Tibial nerve (tissue), 4 donors: ENCODE measurements at places on chromosomes 16 and 17.

GRCh38 chr17:46125831-46126230, 67.4 kb downstream of the KANSL1 start:
- no peak overlapping the region for H3K27ac ChIP-seq
- no peak overlapping the region for H3K4me3 ChIP-seq
- H3K4me1 ChIP-seq: no peaks in the 10 kb centered on the region

- no peaks in the 10 kb centered on the region for H3K27me3 ChIP-seq
- no peak overlapping the region for H3K27ac ChIP-seq
- no peak for DNase-seq
- no peak overlapping the region for H3K4me3 ChIP-seq
- H3K4me1 ChIP-seq: no peaks in the 10 kb centered on the region
Measured at GRCh38 chr16:47229053-47230050, 85.6 kb upstream of the NETO2 start.

DNA sequence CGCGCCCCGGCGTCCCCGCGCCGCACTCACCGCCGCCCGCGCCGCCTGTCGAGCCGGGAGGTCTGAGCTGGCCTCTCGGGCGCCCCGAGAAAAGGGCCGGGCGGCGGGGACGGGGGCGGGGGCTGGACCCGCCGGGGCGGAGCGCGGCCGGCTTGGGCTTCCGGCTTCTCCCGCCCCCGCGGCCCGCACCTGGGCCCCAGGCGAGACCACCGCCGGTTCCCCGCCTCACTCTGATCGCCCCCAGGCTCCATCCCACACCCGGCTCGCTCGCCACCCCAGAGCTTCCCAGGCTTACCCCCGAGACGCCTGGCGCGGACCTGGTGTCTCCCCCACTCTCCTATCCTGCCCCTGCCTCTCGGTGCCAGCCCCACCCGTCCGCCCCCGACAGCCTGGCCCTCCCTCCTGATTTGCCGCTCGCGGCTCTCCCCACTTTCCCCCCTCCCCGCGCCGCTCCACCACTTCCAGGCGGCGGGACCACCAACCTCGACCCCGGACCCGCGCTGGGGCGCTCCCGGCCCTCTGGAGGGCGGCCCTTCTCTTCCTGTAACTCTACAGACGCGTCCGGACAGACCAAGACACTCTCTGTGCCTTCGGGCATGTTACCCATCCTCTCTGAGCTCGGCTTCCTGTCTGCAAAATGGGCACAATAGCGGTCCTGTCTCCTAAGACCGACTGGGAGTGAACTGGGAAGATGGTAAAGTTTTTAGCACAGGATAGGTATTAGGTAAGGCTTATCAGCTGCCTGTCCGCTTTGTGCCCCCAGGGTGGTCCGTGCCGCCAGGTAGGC, at the start of gene LITAF:
Gene LITAF, minus strand, starts transcription at position 64 of the 787 bp plus-strand sequence. CDS start 30,189 bp downstream, outside the sequence.
- H3K36me3 ChIP-seq: no peaks in the 10 kb centered on the region
- no peaks in the 10 kb centered on the region for H3K27me3 ChIP-seq
- DNase-seq: peak; percentile 45

GRCh38 chr17:7347630-7348477, 4.1 kb upstream of the KCTD11 start:
- no peak overlapping the region for H3K27ac ChIP-seq
- no peak overlapping the region for H3K4me3 ChIP-seq
- no peak for DNase-seq

DNA sequence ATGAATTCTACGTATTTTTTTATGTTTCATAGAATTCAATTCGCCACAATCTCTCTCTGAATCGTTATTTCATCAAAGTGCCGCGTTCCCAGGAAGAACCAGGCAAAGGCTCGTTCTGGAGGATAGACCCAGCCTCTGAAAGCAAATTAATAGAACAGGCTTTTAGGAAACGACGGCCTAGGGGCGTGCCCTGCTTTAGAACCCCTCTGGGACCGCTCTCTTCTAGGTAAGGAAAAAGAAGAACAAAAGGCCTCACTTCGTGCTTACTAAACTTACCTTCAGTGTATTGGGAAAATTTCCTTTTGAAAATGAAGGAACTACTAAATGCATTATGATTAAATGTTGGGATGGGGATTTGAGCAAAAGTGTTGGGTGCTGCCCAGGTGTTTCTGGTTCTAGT, 63.2 kb downstream of the FOXK2 start:
- no peaks in the 10 kb centered on the region for H3K27me3 ChIP-seq
- DNase-seq: no peak
- no peak overlapping the region for H3K4me3 ChIP-seq

DNA sequence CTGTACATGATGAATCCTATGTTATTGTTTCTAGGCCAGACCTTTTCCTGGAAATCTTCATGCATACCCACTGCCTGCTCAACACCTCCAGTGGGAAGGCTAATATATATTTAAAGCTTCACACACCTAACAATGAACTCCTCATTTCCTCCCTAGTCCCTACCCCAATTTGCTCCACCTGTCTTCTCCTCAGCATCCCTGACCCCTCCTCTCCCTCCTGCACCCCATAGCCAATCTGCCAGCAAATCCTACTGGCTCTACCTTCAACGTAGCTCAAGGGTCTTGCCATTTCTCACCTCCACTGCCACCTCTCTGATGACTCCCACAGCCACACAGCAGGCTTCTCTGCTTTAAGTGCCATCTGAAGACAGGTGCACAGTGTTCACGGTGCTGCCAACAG, 215.6 kb upstream of the WSB1 start:
- DNase-seq: no peak
- H3K36me3 ChIP-seq: no peaks in the 10 kb centered on the region
- no peak overlapping the region for H3K27ac ChIP-seq
- H3K4me3 ChIP-seq: no peak overlapping the region
- H3K4me1 ChIP-seq: no peaks in the 10 kb centered on the region
- H3K27me3 ChIP-seq: no peaks in the 10 kb centered on the region

GRCh38 chr17:36994438-36994837, 45.7 kb downstream of the AATF start:
- H3K36me3 ChIP-seq: peaks cover 87% of the 10 kb centered on the region
- no peaks in the 10 kb centered on the region for H3K27me3 ChIP-seq
- H3K27ac ChIP-seq: no peak overlapping the region

- H3K4me1 ChIP-seq: no peaks in the 10 kb centered on the region
- DNase-seq: no peak
- no peak overlapping the region for H3K27ac ChIP-seq
- no peak overlapping the region for H3K4me3 ChIP-seq
- H3K36me3 ChIP-seq: no peaks in the 10 kb centered on the region
- peaks cover 72% of the 10 kb centered on the region for H3K27me3 ChIP-seq
Measured at GRCh38 chr16:2833776-2834175, 3.7 kb downstream of the ZG16B start.

DNA sequence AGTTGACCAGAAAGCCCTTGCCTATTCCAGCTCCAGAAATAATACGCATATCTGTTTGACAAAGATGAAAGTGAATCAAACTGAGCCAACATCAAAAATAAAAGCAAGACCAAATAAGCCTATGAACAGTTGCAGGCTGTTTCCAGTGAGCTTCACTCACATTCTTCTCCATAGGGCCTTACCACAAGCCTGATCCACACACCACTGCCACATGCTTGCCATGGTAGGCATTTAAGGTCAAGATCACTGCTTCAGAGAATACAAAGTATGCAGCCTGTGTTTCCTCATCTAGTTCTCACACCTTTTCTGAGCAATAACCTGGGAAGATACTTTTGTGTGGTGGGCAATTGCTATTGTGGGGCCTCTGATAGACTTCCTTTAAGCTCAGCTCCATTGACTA, 1060.2 kb downstream of the CDH11 start:
- H3K36me3 ChIP-seq: no peaks in the 10 kb centered on the region
- H3K4me3 ChIP-seq: no peak overlapping the region
- H3K27me3 ChIP-seq: no peaks in the 10 kb centered on the region
- no peaks in the 10 kb centered on the region for H3K4me1 ChIP-seq
- no peak for DNase-seq

GRCh38 chr16:1963806-1964505, 670 bp downstream of the RPS2 start:
- H3K27ac ChIP-seq: peak overlapping the region; percentile 93
- H3K36me3 ChIP-seq: peaks cover 7% of the 10 kb centered on the region
- H3K27me3 ChIP-seq: no peaks in the 10 kb centered on the region
- peak overlapping the region; percentile 74 for H3K4me3 ChIP-seq
- no peak for DNase-seq
- H3K4me1 ChIP-seq: peaks cover 36% of the 10 kb centered on the region

DNA sequence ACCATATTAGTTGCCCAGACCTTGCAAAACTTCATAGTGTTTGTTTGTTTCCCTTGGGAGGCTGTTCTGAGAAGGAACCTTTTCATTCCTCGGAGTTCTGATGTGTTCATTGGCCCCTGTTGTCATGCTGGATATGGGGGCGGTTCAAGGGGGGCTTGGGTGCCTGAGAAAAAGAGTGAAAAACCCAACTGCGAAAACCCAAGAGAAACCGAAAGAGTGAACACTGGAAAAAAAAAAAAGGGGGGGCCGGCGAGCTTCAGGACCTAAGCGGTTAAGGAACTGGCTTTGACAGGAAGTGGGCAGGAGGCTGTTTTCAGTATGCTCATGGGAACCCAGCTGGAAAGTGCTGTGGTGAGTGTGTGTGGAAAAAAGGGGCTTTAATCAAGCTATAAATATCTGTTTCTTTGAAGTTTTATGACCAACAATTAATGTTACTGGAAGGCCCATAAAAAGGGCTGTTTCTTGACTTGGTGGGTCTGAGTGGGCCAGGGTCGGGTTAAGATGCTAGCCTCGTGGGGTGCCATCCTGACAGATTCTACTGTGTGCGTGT, 510.7 kb downstream of the MAF start:
- H3K36me3 ChIP-seq: no peaks in the 10 kb centered on the region
- H3K4me3 ChIP-seq: peak overlapping the region; percentile 0
- H3K27ac ChIP-seq: no peak overlapping the region
- H3K27me3 ChIP-seq: no peaks in the 10 kb centered on the region
- peaks cover 13% of the 10 kb centered on the region for H3K4me1 ChIP-seq

DNA sequence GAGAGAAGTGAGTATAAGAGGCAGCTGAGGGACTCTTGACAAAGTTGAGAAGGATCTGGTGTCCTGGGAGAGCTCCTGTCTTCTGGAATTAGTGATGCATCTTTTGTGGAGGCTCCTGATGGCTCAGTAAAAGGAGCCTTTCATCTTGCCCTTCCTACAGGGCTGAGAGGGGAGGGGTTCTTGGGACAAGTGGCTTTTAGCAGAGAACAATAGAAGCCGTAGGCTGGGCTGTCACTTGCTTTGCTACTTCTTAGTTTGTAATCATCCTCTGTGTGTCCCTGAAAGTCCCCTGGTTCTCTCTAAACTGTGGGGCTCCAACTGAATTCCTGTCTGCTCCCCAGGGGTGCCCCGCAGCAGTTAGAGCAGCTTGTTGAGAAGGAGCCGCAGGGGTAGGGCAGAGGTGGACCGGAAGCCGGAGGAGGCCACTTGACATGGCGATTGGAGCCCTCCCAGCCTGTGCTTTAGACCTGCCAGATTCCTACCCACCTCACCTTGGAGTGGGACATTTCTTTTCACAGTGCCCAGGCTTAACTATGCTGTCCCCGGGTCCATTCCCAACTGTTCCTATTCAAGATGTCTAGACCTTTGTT, 85.1 kb downstream of the PRKCA start:
- H3K36me3 ChIP-seq: peaks cover 16% of the 10 kb centered on the region
- no peak overlapping the region for H3K27ac ChIP-seq
- no peaks in the 10 kb centered on the region for H3K4me1 ChIP-seq

DNA sequence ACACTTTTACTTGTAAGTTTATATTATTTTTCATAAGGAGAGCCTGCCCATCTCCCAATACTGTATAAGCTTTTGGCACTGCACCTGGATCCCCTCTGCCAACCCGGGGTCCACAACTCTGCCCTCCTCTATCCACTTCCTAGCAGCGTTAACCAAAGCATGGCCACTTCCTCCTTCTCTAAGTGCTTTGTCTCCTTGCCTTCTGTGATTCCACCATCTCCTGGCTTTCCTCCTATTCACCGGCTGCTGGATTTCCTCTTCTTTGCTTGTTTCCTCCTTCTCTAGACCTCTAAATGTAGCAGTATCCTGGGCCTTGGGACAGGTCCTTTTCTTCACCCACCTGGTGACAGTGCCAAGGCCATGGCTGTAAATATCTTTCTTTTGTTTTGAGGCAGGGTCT, 20.0 kb upstream of the WFIKKN2 start:
- H3K36me3 ChIP-seq: no peaks in the 10 kb centered on the region
- H3K27me3 ChIP-seq: no peaks in the 10 kb centered on the region
- H3K4me3 ChIP-seq: no peak overlapping the region
- no peaks in the 10 kb centered on the region for H3K4me1 ChIP-seq

DNA sequence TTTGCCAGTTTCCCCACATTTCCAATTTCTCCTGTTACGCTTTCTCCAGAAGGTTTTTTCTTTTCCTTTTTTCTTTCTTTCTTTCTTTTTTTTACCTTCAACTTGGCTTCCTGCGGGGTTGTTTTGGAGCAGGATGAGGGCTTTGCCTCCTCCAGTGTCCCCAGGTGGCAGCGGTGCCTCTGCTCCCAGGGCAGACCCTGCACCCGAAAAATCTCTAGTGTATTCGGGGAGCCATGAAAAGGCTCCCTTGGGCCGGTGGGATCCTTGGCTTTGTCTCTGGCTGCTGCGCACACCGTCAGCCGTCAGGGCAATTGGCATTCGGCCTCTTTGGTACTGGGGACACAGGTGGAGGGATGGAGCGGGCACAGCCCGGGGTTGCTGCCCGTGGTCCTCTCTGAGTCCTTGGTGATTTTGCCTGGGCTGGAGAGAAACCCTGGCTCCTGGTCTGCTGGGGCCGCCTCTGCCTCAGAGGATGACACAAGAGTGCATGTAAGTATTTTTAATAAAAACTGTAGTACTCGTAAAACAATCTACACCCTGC, 846 bp downstream of the ITGB3 start:
- H3K36me3 ChIP-seq: no peaks in the 10 kb centered on the region
- H3K4me3 ChIP-seq: peak overlapping the region; percentile 82
- H3K27me3 ChIP-seq: no peaks in the 10 kb centered on the region
- no peak overlapping the region for H3K27ac ChIP-seq
- peaks cover 5% of the 10 kb centered on the region for H3K4me1 ChIP-seq

DNA sequence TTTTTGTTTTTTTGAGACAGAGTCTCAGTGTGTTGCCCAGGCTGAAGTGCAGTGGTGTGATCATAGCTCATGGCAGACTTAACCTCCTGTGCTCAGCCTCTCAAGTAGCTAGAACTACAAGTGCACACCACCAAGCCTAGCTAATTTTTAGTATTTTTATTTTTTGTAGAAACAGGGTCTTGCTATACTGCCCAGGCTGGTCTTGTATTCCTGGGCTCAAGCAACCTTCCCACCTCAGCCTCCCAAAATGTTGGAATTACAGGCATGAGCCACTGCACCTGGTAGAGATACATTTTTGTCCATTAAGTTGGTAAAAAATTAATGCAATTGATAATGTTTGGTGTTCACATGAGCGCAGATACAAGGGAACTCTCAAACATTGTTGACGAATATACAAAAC, 22.2 kb upstream of the SRCIN1 start:
- no peaks in the 10 kb centered on the region for H3K4me1 ChIP-seq
- no peaks in the 10 kb centered on the region for H3K36me3 ChIP-seq
- no peak overlapping the region for H3K27ac ChIP-seq
- peaks cover 19% of the 10 kb centered on the region for H3K27me3 ChIP-seq
- no peak overlapping the region for H3K4me3 ChIP-seq
- DNase-seq: no peak
